ENCODE measurements at places on chromosomes 12 and 14.

- no peak for DNase-seq
These were observed 10.2 kb downstream of the TRPV4 start for GRCh38 chr12:109822951-109823411.

DNA sequence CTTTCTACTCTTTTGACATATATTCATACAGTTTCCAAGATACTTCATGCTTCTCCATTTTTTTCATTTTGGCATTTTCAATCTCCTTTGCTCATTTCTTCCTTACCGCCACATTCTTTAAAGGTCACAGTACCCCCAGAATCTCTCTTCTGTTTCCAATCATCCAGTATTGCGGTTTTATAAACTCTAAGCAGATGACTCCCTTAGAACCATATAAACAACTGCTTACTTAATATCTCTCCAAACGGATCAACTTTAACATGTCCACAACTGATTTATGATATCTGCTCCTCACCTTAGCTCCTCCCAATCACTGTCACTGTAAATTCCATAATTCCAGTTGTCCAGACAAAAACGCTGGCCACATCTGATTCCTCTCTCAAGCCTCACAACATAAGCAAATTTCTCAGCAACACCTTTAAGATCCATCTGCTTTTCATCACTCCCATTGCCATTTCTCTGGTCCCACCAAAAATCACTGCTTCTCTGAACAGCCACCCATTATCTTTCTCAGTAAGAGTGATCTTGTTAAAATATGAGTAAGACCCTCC is 49.6 kb downstream of the HNRNPC start:
- DNase-seq = no peak

DNA sequence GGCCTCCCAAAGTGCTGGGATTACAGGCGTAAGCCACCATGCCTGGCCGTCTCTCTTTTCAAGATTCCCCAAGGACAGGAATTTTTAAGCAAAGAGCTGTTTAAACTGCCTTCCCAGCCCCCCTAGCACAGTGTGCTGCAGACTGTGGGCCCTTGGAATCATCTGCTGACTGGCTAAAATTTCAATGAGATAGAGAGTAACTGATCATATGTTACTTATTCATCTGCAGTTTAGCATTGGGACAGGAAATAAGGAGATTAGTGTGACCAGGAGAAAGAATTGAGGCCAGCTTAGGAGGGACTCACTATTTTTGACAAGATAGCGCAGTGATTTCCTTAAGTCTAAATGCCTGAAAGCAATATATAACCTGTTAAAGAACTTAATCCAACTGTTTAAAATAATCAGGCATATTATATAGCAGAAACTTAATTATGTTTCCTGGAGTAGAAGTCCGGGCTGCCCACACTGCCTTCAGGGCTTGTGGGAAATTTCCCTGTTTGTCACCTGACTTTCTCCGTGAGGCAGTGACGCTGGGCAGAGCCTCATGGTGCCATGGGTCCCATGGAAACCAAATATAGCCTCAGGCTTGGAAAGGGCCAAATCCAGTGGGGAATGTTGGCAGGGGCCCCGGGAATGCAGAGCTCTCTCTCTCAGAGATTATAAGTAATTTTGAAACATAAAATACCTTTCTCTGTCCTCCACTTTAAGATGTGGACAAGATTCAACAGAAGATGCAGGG is 22.8 kb upstream of the CEBPE start:
- no peak for DNase-seq

DNA sequence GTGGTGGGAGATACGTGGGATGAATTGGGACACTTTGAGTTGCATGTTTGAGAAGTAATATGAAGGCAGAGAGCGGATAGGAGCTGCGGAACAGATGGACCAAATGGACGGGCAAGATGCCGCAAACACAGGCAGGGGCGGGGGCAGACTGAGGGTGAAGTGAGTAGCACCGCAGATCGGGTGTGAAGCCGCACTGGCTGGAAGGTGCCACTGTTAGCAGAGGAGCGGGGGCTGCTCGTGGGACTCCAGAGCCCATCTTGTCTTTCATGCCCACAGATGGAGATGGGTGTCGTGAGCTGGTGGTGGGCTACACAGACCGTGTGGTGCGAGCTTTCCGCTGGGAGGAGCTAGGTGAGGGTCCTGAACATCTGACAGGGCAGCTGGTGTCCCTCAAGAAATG is 7.3 kb downstream of the ITFG2 start:
- no peak for DNase-seq

DNA sequence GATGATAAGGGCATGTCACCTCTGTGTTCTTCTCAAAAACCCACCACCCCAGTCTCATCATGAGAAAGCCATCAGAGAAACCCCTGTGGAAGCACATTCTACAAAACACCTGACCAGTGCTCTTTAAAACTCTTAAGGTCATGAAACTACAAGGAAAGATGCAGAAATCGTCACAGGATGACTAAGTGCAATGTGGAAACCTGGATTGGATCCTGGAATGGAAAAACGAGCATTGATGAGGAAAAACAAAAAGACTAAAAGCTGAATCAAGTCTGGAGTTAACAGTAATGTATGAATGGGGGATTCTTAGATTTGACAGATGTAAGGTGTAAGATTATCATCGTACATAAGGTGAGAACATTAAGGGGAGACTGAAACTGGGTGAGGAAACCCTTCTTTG is 211.0 kb downstream of the TBX5 start:
- no peak for DNase-seq

All from activated T-helper 9 cell treated with anti-CD3 and anti-CD28 coated beads, Interleukin-2, amount 50 U/mL, for 16 hours (primary cell).